ENCODE measurements at places on chromosomes 13 and 19.

GRCh38 chr19:35291259-35291658 is 702 bp upstream of the MAG start:
- DNase-seq: no peak

GRCh38 chr19:55461974-55462626 is 658 bp upstream of the ISOC2 start:
- DNase-seq: no peak

GRCh38 chr19:10388957-10389356 is 8.6 kb upstream of the TYK2 start:
- peak; percentile 85 for DNase-seq

GRCh38 chr19:55939206-55939605 is 7.1 kb upstream of the NLRP13 start:
- DNase-seq: no peak

Data from muscle of back (tissue), 13 donors.